ENCODE measurements at places on chromosomes 11 and 22.

DNA sequence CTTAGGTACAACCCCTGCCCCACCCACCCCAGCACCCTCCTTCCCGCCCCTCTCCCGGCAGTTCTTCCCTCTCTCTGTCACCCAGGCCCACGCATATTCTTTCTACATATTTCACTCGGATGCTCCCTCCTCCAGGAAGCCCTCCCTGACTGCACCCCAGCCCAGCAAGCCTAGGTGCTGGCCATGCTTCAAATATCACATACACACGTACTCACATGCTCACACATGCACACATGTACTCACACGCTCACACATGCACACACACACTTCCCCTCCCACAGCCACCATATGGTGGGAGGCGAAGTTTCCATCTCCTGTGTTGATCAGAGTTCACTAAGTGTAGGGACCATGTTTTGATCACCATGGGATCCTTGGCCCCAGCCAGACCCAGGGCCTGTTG lies 90.4 kb downstream of the WNT7B start:
- no peak for DNase-seq

- DNase-seq = no peak
Observed at GRCh38 chr11:70281156-70281609, 10.7 kb downstream of the PPFIA1 start.

DNA sequence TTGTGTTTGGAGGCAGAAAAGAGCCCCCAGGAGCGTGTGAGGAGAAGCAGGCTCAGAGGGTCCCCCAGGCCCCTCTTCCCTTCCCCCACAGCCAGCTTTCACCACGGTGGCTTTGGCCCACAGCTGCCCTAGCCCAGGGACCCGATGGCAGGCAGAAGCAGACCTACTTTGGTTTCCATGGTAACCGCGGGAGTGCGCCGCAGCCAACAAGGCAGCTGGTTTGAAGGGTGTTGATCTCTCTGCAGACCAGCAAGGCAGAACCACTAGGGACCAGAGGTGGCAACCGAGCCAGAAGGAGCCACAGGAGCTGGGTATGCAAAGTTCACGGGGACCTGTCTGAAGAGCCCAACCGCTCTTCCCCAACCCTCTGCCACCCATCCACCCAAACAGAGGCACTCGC lies 69.4 kb downstream of the BUD13 start:
- DNase-seq = peak; percentile 22

DNA sequence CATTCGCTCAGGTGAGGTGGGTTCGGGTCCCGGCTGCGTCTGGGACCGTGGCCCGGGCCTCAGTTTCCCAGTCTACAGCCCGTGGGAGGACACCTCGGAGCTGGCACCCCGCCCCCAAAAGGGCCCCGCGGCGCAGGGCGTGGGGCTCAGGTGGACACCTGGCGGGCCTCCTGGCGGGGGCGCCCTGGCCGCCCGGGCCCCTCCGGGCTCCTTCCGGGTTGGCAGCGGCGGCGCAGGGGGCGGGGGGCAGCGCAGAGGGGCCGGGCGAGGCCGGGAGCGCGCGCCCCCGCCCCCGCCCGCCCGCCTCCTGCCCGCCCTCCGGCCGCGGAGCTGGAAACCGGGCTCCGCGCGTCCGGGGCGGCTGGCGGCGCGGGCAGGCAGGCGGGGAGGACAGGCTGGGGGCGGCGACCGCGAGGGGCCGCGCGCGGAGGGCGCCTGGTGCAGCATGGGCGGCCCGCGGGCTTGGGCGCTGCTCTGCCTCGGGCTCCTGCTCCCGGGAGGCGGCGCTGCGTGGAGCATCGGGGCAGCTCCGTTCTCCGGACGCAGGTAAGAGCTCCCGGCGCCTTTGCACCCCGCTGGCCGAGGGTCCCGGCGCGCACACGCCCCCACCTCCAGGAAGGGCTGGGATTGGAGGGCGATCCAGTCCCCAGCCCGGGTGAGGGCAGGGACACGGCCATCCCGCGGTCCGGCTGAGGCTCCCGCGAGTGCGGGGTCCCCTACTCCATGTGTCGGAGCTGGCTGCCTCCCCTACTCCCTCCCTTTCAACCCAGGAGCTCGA lies at the start of gene EMID1:
EMID1 (plus strand) TSS at position 303 of the 778 bp plus-strand sequence; CDS start at position 446, 143 bp downstream.
- DNase-seq = peak; percentile 32

DNA sequence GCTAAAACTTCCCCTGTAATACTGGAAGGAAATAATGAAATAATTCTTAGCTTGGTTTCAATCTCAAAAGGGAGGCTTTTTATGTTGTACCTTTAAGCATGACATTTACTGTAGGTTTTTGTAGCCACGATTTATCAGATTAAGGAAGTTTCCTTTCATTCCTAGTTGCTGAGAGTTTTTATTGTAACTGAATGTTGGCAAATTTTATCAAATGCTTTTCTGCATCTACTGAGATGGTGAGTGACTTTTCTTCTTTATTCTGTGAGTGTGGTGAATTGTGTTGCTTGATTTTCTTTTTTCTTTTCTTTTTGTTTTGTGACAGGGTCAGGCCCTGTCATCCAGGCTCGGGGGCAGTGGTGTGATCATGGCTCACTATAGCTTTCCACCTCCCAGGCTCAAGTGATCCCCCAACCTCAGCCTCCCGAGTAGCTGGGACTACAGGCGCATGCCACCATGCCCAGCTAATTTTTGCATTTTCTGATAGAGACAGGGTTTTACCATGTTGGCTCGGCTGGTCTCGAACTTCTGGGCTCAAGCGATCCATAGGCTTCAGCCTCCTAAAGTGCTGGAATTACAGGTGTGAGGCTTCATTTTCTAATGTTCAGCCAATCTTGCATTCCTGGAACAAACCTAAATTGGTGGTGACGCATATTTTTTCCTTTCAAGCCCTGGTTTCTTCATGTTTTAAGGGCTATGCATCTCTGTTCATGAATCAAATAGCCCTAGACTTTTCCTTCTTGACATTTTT lies 26.2 kb downstream of the SUSD2 start:
- DNase-seq = no peak

GRCh38 chr11:12284316-12285050 lies 92.9 kb upstream of the PARVA start:
- peak; percentile 14 for DNase-seq

- no peak for DNase-seq
Observed at GRCh38 chr11:123531325-123531724, 101.3 kb downstream of the GRAMD1B start.

GRCh38 chr11:86335131-86335767 lies 33.2 kb downstream of the HIKESHI start:
- no peak for DNase-seq

GRCh38 chr22:23204125-23204488 lies 23.8 kb downstream of the BCR start:
- DNase-seq = no peak

DNA sequence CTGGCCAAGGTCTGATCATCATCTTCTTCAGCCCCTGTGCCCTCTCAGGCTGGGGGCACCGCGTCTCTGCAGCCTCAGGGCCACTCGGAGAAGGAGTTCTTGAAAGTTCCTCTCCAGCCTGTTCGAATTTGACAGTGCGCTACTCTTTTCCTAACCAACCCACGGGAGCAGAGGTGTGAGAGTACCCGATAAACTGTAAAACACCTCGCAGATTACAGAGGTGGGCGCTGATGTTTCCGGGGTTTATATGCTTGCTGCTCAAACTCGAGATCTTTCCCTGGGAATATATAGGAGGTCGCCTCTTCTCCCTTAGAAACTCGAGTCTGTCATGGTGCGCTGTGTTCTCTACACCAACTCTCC lies 515 bp downstream of the CTR9 start:
- DNase-seq = no peak

DNA sequence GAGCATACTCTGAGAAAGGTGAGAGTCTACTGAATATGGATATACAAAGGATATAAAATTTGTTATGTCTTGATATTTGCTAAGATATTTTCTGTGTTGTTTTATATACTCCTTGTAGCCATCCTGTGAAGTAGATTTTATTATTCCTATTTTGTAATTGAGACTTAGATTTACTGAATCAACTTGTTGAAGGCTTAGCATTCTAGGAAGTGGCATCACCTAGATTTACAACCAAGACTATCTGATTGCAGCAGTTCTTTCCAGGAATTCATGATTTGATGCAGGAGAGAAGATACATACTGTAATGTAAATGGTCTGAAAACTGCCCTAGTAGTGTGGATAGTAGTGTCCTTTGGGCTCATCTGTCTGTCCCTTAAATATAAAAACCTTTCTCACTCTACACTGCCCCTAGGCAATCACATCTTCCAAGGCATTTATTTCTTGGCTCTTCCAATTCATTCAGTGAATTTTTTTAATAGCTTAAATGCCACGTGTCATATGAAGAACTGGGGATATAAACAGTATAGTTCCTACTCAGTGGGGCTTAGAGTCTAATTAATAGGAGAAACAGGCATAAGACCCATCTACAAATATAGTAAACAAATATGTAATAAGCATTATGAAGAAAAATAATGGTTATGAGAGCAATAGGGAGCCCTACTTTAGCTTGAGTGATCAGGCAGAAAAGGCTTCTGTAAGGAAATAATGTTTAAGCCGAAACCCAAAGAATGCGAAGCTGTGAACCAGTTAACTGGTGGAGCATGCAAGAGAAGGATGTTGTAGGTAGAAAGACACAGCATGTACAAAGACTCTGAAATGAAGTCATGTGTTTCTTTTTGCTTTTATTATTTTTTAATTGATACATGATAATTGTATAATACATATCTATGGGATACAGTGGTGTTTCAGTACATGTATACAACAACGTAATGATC lies 13.6 kb downstream of the IPO7 start:
- no peak for DNase-seq

- no peak for DNase-seq
Observed at GRCh38 chr11:108466405-108466804, 924 bp downstream of the C11orf65 start.

DNA sequence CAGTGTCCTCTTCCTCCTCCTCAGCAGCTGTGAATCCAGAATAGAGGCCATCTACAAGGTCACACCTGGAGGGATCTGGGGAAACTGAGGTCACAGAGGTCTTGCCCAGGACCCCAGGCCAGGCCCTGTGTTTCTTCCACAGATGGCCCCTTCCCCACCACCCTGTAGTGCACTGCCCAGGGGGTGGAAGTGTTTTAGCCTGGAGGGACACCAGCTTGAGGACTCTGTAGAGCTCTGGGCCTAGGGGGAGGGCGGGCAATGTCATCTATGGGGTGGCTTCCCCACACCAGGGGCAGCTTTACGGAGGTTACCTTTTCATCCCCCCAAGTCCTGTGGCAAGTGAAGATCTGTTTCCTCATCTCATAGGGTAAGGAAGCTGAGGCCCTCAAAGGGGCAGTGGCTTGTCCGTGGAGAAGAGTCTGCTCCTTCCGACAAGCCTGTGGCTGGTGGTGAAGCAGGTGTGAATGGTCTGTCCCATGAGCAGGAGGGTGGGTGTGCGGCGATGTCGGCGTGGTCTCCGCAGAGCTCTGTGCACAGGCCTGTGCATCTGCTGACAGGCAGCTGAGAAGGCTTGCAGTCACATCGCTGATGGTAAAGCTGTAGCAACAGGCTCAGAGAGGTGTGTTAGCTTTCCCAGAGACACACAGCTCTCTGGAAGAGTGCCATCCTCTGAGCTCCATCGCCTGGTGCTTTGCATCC lies 74.1 kb upstream of the WNT7B start:
- no peak for DNase-seq

- DNase-seq = no peak
Observed at GRCh38 chr11:2999464-2999998, 7.4 kb upstream of the NAP1L4 start.

- peak; percentile 49 for DNase-seq
Observed at GRCh38 chr11:73242251-73243092, 24.4 kb downstream of the P2RY2 start.

Data from activated CD8-positive, alpha-beta T cell treated with anti-CD3 and anti-CD28 coated beads, Interleukin-2, amount 10 ng/mL, durations not matched to agents 7 days and 5 days (primary cell).